B cell (primary cell): ENCODE measurements at places on chromosomes 4 and X. TPM values are rescaled to one million over a fixed set of nuclear protein-coding genes. Genes with fewer than 3 reads are reported as not detected.

GRCh38 chr4:22668301-22668700 is 24.4 kb upstream of the GBA3 start:
- H3K27me3 ChIP-seq, result no peaks in the 10 kb centered on the region
- DNase-seq, result no peak
- no peak overlapping the region for H3K4me3 ChIP-seq
- H3K27ac ChIP-seq, result no peak overlapping the region

Gene WDR17
- 7.1 and 8.8 TPM in 2 replicates for total RNA-seq

Gene SMR3B
- not detected in 2 replicates for total RNA-seq

DNA sequence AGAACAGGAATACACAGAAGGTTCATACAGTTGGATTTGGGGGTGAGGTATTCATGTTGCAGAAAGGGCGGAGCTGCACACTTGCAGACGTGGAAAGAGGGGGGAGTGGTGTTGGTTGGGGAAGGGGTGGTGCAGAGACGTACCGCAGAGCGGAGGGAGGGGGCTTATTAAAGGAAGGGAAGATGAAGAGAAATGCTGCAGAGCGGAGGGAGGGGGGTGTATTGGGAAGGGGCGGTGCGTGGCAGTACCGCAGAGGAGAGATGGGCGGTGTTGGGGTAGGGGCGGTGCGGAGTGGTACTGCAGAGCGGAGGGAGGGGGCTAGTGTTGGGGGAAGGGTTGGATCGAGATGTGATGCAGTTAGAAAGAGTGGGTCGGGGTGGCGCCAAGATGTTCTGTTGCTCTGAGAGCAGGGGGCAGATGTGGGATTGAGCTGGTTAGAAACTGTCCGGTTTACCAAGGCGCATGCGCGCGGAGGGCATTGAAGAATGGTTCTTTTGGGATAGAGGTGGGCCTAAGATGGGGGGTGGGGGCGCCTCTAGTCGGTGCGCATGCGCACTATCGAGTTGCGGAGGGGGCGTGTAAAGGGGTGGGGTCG is 900 bp downstream of the TRO start:
- no peaks in the 10 kb centered on the region for H3K36me3 ChIP-seq
- peak overlapping the region; percentile 56 for H3K4me3 ChIP-seq
- no peak overlapping the region for H3K27ac ChIP-seq
- peak; percentile 67 for DNase-seq
- H3K4me1 ChIP-seq, result peaks cover 3% of the 10 kb centered on the region

- no peak overlapping the region for H3K4me3 ChIP-seq
- no peaks in the 10 kb centered on the region for H3K27me3 ChIP-seq
- H3K27ac ChIP-seq, result no peak overlapping the region
- no peak for DNase-seq
- H3K4me1 ChIP-seq, result no peaks in the 10 kb centered on the region
Observed at GRCh38 chr4:45701621-45702020, 422.2 kb downstream of the GABRG1 start.

DNA sequence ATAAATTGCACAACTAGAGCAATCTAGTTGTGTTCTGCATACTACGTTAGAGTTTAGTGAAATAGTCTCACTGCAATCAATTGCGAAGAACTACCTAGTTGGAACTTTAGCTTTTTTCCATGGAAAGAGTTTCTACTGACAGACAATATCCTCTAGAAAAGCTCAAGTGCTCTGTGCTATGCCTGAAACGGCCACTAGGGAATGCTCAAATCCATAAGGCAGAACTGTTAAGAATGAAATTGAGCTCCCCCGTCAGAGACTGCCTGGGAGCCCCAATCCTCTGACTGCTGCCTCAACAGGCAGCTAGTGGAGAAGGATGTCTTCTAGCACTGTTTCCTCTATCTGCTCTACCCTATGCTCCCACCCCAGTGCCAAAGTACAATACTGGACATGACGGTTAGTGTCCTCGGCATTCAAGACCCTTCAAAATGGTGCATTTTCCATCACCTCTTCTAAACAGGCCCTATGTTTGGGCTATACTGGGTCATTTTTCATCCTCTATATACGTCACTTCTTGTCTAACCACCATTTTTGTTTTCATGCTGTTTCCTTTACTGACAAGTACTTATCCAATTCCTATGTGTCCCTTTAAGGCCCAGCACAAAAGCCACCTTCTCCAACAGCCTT is 35.3 kb downstream of the FRMD7 start:
- H3K4me3 ChIP-seq, result no peak overlapping the region
- H3K27me3 ChIP-seq, result no peaks in the 10 kb centered on the region
- H3K36me3 ChIP-seq, result no peaks in the 10 kb centered on the region
- no peaks in the 10 kb centered on the region for H3K4me1 ChIP-seq

Gene RHOXF2
- total RNA-seq, result not detected in 2 replicates

DNA sequence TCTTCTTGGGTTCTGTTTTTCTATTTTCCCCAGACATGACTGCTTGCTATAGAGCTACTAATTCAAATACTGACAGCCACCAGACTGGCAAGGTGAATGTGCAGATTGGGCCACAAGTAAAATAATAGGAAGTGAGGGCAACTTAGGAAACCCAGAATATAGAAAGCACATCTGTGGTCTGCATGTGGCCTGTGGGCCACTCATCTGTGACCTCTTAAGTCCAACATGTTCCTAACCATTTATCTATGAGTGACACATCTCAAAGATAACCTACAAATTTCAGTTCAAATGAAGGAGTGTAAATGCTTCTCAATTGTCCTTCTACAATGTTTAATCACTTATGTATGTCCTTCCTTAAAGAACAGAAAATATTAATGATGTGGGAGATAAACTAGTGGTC is 128.9 kb downstream of the REELD1 start:
- no peaks in the 10 kb centered on the region for H3K27me3 ChIP-seq
- H3K4me1 ChIP-seq, result peaks cover 3% of the 10 kb centered on the region
- no peak overlapping the region for H3K27ac ChIP-seq
- no peak overlapping the region for H3K4me3 ChIP-seq
- H3K36me3 ChIP-seq, result no peaks in the 10 kb centered on the region

- H3K4me1 ChIP-seq, result no peaks in the 10 kb centered on the region
Observed at GRCh38 chrX:108456971-108457477, 17.4 kb downstream of the COL4A5 start.

DNA sequence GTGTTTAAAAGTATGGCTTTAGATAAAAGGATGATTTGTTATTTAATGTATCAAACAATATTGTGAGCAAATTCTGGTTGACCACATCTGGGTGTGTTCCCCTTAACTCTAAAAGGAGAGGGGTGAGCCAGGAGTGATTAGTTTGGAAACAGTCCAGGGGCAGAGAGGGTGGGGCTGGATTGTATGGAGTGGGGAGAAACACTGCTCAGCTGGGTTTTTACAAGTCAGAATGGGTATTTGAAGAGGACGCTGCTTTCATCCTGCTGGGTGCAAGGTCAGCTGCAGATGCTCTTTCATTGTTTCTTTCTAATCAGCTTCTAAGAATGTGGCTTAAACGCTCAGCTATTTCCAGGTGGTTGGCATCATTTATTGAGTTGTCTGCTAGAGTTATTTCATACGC is 82.8 kb upstream of the LIMCH1 start:
- no peaks in the 10 kb centered on the region for H3K36me3 ChIP-seq
- no peak for DNase-seq
- no peaks in the 10 kb centered on the region for H3K27me3 ChIP-seq
- no peak overlapping the region for H3K27ac ChIP-seq
- H3K4me1 ChIP-seq, result no peaks in the 10 kb centered on the region

- no peaks in the 10 kb centered on the region for H3K36me3 ChIP-seq
- no peak overlapping the region for H3K27ac ChIP-seq
- no peaks in the 10 kb centered on the region for H3K27me3 ChIP-seq
- peaks cover 8% of the 10 kb centered on the region for H3K4me1 ChIP-seq
Observed at GRCh38 chrX:39477031-39477761, 620.6 kb downstream of the BCOR start.

DNA sequence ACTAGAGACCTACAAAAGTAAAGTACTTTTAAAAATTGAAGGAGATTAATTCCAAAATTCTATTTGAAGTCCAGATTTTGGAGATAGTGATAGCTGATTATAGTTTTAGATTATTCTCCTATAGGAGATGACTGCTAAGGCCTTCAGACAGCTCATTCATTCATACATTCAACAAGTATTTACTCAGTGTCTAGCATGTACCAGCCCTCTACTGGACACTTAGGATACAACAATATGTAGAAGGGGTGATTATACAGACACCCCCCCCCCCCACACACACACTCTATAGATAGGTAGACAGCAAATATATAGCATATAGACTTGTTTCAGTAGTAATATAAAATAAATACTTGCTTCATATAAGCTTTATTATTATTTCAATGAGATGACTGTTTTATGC is 60.4 kb upstream of the TAF9B start:
- H3K36me3 ChIP-seq, result no peaks in the 10 kb centered on the region
- DNase-seq, result peak; percentile 42
- H3K4me1 ChIP-seq, result no peaks in the 10 kb centered on the region
- no peaks in the 10 kb centered on the region for H3K27me3 ChIP-seq
- no peak overlapping the region for H3K27ac ChIP-seq

DNA sequence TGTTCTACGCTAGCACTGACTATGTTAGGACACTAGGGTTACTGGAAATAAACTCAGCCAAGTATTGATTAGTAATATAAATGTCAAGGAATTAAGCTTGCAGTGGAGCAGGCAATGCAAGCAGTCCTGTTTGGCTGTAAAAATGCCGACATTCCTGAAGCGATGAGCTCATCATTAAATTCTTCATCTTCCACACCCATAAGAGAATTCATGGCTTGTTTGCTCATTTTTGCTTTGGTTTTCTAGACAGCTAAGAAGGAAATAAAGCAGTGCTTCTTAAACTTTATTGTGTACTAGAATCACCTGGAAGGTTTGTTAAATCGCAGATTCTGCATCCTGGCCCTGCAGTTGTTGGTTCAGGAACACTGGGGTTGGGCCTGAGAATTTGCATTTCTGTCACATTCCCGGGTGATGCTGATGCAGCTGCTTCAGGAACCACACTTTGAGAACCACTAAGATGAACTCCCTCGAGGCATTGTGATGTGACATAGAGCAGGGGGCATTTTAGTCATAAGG is 17.8 kb downstream of the ANXA3 start:
- no peaks in the 10 kb centered on the region for H3K4me1 ChIP-seq
- no peak overlapping the region for H3K27ac ChIP-seq
- no peaks in the 10 kb centered on the region for H3K36me3 ChIP-seq
- DNase-seq, result no peak
- no peak overlapping the region for H3K4me3 ChIP-seq

Gene UBE2D3
- 261 and 264 TPM in 2 replicates for total RNA-seq

Gene PRRG3
- not detected in 2 replicates for total RNA-seq

DNA sequence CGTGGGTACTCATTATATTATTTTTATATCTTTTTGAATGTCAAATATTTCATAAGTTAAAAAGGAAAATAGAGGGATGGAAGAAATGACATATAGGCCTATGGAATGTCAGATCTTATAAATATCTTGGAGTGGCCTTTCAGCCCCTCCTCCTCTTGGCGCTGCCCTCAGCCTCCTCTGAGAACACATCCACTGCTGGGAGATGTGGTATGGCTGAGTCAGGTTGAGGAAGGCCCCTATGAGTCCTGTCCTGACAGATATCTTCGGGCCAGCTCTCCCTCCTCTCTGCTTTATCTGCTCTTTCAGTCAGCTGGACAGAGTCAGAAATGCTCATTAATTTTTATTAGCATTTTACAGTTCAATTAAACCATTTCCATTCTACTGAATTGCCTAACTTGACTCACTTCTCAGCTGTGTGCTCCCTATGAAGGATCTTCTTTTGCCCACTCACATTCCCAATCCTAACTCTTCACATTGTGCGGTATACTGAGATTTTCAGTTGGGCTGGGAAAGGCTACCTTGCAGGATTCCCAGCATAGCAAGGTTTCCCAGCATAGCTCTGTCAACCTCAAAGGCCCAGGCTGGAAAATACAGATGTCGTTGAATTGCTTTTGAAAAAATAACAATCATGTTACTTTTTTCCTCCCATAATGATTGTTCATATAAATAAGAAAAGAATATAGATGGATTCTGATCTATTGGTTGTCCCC is 128.0 kb downstream of the ARHGEF9 start:
- no peaks in the 10 kb centered on the region for H3K4me1 ChIP-seq
- H3K4me3 ChIP-seq, result no peak overlapping the region
- DNase-seq, result no peak
- no peak overlapping the region for H3K27ac ChIP-seq
- H3K36me3 ChIP-seq, result peaks cover 2% of the 10 kb centered on the region

GRCh38 chr4:87150498-87151261 is 69.7 kb downstream of the KLHL8 start:
- H3K4me3 ChIP-seq, result no peak overlapping the region
- no peak overlapping the region for H3K27ac ChIP-seq
- H3K27me3 ChIP-seq, result no peaks in the 10 kb centered on the region
- no peaks in the 10 kb centered on the region for H3K4me1 ChIP-seq
- H3K36me3 ChIP-seq, result no peaks in the 10 kb centered on the region

- H3K27ac ChIP-seq, result no peak overlapping the region
- H3K27me3 ChIP-seq, result no peaks in the 10 kb centered on the region
- DNase-seq, result no peak
- H3K4me1 ChIP-seq, result peaks cover 6% of the 10 kb centered on the region
Observed at GRCh38 chr4:141349236-141349635, 128.5 kb downstream of the ZNF330 start.

DNA sequence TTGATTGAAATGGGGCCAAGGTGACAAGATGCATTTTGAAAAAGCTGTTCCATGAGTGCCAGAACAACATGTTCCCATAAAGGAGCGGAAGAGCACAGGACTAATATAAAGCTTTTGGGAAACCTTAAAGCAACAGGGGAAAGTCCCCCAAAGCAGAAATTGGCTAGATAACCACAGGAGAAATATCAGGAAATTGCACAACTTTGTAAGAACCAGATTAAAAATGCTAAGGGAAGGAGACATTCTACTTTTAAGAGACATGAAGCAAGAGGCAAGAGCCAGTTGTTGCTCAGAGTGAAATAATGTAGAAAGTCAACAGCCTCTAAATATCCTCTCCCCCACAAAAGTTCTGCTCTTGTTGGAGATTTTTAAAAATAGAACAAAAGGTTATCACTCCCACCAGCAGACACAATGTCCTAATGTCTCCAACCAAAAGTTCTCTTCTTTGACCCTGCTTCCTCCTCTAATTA is 85.2 kb upstream of the LNX1 start:
- no peaks in the 10 kb centered on the region for H3K27me3 ChIP-seq
- no peaks in the 10 kb centered on the region for H3K36me3 ChIP-seq
- no peaks in the 10 kb centered on the region for H3K4me1 ChIP-seq
- DNase-seq, result no peak

Gene DMD
- total RNA-seq, result 51.8 and 53.1 TPM in 2 replicates

DNA sequence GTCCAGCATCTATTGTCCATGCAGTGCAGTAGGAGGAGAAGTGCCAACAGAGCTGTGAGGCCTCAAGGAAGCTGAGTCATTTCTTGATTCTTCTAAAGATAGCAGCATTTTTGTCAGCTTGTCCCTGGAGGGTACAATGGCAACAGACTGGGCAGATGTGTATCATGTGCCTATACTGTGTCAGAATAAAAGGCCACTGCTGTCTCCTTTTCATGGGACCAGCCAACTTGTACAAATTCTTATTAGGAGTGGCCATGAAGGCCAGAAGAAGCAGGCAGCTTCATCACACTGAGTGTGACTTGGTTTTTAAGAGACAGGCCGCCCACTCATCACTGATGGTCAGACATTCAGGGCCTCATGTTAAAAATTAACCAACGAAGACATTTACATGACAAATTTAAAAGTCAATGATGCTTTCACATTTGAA is 185.0 kb upstream of the FAM241A start:
- H3K27ac ChIP-seq, result no peak overlapping the region
- DNase-seq, result no peak
- no peaks in the 10 kb centered on the region for H3K36me3 ChIP-seq
- H3K4me1 ChIP-seq, result no peaks in the 10 kb centered on the region
- no peak overlapping the region for H3K4me3 ChIP-seq
